ENCODE measurements at places on chromosomes 13 and 19.

DNA sequence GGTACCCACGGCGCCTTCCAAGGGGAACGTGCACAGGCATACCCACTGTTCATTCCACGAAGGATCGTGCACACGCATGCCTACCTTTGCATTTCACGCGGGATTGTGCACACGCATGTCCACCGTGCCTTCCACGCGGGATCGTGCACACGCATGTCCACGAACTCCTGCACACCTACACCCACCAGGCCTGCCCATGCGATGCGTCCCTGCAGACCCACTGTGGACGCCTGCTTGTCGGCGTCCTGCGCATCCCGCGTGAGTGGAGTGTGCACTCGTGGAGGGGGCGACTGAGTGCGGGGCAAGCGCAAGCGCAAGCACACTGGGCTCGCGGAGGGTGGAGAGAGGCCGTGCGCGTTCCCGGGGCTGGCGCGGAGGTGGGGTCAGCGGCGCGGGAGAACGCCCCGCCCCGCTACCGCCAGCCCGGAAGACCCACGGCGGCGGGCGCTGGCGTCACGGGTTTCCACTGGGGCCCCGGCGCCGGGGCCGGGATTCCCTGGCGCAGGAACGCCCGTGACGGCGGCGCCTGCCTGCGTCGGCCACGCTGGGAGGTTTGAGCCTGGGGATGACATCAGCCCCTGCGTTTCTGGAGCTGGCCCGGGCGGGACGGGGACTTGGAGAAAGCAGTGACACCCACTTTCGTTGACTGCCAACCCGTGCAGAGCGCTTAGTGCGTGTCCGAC is 18.7 kb downstream of the GADD45B start:
- peak; percentile 96 for DNase-seq

DNA sequence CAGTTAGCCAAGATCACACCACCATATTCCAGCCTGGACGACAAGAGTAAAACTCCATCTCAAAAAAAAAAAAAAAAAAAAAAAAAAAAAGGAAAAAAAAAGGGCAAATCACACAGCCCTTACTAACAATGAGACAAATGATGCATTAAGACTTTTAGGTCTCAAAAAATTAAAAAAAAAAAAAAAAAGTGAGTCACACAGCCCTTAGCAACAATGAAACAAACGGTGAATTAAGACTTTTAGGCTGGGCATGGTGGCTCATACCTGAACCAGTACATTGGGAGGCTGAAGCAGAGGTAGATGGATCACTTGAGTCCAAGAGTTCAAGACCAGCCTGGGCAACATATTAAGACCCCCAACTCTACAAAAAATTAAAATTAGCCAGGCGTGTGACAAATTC is 32.4 kb upstream of the EIF3G start:
- no peak for DNase-seq

- no peak for DNase-seq
Measured at GRCh38 chr19:54707962-54708361, 16.3 kb upstream of the KIR3DL3 start.

GRCh38 chr19:6220385-6221191 is 59.2 kb downstream of the MLLT1 start:
- DNase-seq, result peak; percentile 93
